ENCODE measurements at places on chromosomes 1 and 21.

- H3K4me1 ChIP-seq, result peaks cover 48% of the 10 kb centered on the region
- no peak for DNase-seq
- H3K27ac ChIP-seq, result peak overlapping the region; percentile 86
- no peaks in the 10 kb centered on the region for H3K36me3 ChIP-seq
- H3K4me3 ChIP-seq, result no peak overlapping the region
- H3K27me3 ChIP-seq, result no peaks in the 10 kb centered on the region
Observed at GRCh38 chr1:218476385-218476784, 131.2 kb downstream of the TGFB2 start.

- no peak overlapping the region for H3K27ac ChIP-seq
- no peak overlapping the region for H3K4me3 ChIP-seq
- no peaks in the 10 kb centered on the region for H3K27me3 ChIP-seq
- DNase-seq, result no peak
Observed at GRCh38 chr1:40226192-40226591, 21.5 kb upstream of the TMCO2 start.

DNA sequence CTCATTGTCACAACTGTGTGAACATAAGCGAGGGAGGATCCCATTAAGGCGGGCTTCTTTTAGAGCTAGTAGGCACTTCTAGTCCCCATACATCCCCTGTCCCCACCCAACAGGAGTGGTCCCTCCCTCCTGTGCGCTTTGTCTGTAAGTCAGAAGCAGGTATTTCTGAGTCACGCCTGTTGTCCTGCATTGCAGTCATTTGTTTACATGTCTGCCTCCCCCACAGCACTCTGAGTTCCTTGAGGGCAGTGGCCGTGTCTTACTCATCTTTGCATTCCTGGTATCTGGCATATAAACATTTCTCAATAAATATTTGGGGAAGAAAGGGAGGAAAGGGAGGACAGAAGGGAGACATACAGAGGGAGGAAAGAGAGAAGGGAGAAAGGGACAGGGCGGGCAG, 40.3 kb downstream of the PLEKHA6 start:
- no peaks in the 10 kb centered on the region for H3K36me3 ChIP-seq
- no peaks in the 10 kb centered on the region for H3K27me3 ChIP-seq

DNA sequence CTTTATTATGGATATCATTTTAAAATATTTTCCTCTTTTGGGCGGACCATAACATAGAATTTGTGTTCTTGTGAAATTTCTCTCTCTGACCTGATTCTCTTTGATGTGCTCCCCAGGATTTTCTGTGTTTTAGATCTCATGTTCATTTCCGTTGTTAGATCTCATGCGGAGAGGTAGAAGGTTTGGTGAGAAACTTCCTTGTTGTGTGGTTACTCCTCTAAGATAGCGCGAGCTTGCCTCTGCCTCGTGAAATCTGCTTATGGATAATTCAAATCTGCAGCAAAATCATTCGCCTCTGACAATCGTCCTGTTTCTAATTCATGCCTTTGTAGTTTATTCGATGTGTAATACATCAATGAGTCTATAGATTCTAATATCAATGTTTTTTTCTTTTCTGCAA, 580.4 kb downstream of the USP25 start:
- no peaks in the 10 kb centered on the region for H3K4me1 ChIP-seq
- H3K27me3 ChIP-seq, result no peaks in the 10 kb centered on the region

GRCh38 chr21:39852021-39852721, 15.1 kb upstream of the PCP4 start:
- H3K27me3 ChIP-seq, result no peaks in the 10 kb centered on the region
- H3K36me3 ChIP-seq, result no peaks in the 10 kb centered on the region
- no peaks in the 10 kb centered on the region for H3K4me1 ChIP-seq
- H3K4me3 ChIP-seq, result no peak overlapping the region
- no peak for DNase-seq

DNA sequence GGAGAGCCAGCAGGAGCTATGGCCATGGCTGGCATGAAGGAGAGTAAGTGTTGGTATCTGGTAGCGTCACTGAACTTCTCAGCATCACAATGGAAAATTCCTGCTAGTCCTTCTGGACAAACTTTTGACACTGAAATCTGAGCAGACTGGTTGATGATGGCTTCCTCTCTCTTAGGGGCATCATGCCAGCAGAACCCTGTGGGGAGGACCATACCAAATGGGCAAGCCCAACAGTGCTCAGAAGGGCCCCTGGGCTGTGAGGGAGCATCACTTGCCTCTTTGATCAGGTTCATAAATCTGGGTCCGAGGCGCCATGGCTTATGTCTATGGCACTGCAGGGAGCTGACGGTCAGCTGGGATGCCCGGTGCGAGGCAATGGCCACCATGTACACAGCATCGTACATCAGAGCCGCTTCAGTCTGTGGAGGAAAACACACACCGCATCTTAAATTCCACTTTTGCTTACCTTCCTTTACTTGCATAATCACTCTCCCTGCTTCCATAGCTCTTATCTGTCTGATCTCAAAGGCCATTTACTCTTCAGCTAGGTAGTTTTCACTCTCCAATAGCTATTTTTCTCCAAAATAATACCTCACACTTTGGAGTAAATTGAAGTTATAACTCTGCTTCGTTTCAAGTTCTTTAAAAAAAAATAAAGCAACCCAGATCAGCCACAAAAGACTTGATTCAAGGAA, 297.1 kb downstream of the GRIK1 start:
- DNase-seq, result no peak
- H3K4me1 ChIP-seq, result no peaks in the 10 kb centered on the region
- H3K27ac ChIP-seq, result no peak overlapping the region
- H3K36me3 ChIP-seq, result no peaks in the 10 kb centered on the region
- no peaks in the 10 kb centered on the region for H3K27me3 ChIP-seq
- H3K4me3 ChIP-seq, result no peak overlapping the region

GRCh38 chr1:10791105-10791951, 5.1 kb downstream of the CASZ1 start:
- H3K36me3 ChIP-seq, result no peaks in the 10 kb centered on the region
- peak overlapping the region; percentile 98 for H3K27ac ChIP-seq
- DNase-seq, result peak; percentile 30

DNA sequence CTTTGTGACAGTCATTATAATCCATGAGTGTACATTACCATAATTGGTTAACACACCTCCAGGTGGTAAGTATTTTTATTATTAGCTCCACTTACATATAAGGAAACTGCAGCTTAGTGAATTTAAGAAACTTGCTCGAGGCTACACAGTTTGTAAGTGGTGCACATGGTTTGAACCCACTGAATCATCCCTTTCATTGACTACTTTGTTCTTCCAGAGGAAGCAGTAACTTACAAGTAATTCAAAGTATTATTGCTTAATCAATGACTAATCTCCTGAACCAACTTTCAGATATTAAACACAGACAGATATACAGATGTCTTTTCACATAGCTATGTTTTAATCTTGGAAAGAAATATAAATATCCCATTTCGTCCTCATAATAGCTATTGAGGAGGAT, 18.7 kb upstream of the CLDN8 start:
- no peak overlapping the region for H3K27ac ChIP-seq
- H3K4me3 ChIP-seq, result no peak overlapping the region
- no peaks in the 10 kb centered on the region for H3K27me3 ChIP-seq

DNA sequence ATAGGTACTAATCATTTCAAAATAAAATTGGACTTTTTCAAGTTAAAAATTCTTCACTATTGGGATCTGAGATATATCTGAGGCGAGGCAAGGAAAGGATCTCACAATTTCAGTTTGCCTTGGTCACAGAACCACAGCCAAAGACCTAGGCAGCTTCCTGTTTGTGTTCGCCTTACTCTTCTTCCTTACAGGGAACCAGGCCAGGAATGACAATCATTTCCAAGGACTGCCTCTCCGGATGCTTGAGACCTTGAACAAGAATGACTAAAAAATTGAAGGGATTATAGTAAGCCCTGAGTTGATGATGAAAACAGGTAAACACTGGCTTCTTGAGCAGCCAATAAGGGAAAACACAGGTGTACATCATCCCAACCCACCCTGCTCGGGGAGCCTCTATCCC, 35.2 kb upstream of the SERBP1 start:
- peaks cover 40% of the 10 kb centered on the region for H3K4me1 ChIP-seq
- no peaks in the 10 kb centered on the region for H3K27me3 ChIP-seq
- no peak overlapping the region for H3K4me3 ChIP-seq
- peak overlapping the region; percentile 44 for H3K27ac ChIP-seq

DNA sequence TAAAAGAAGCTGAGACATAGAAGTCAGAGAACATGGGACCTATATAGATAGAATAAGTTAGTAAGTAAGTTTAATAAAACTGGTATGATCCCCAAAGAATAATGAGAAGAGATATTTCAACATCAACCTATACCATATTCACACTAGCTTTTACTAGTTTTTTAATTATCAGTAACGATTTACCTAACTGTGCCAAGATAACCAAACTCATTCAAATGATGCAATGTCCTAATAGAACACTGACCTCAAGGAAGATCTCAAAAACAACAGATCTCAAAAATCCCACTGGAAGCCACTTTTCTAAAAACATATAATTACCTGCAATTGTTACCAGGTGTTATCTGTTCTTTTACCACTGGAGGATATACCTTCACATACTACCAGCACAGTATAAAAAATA, 38.7 kb downstream of the ANKRD13C start:
- DNase-seq, result no peak

GRCh38 chr1:62406576-62406975, 30.3 kb upstream of the USP1 start:
- H3K36me3 ChIP-seq, result no peaks in the 10 kb centered on the region
- no peak overlapping the region for H3K27ac ChIP-seq
- H3K4me3 ChIP-seq, result no peak overlapping the region
- no peaks in the 10 kb centered on the region for H3K4me1 ChIP-seq

- peak; percentile 56 for DNase-seq
- H3K27ac ChIP-seq, result peak overlapping the region; percentile 15
- H3K36me3 ChIP-seq, result no peaks in the 10 kb centered on the region
- H3K27me3 ChIP-seq, result no peaks in the 10 kb centered on the region
Observed at GRCh38 chr1:18913065-18913835, 10.9 kb upstream of the ALDH4A1 start.
